Stimulated activated naive CD8-positive, alpha-beta T cell treated with anti-CD3 and anti-CD28 coated beads, Interleukin-15, amount 100 ng/mL, for 72 hours (primary cell): ENCODE measurements at places on chromosomes 7 and 10.

DNA sequence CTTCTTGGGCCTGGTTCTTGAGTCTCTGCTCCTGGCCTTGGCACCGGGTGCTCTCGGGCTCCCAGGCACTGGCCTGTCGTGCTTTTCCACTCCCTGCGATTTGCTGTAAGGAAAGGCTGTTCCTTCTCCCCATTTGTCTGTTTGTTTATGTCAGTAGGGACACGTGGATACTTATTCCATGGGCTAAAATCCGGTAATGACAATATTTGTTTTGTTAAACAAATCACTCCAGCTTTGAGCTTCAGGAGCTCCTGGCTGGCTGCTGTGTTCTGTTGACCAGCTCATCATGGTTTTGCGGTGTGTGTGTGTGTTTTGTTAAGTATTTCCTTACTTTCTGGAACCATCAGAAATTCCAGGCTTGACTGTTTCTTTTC is 17.5 kb upstream of the JAKMIP3 start:
- no peak for DNase-seq

- DNase-seq: no peak
Observed at GRCh38 chr10:31618541-31619291, 299.7 kb downstream of the ZEB1 start.

DNA sequence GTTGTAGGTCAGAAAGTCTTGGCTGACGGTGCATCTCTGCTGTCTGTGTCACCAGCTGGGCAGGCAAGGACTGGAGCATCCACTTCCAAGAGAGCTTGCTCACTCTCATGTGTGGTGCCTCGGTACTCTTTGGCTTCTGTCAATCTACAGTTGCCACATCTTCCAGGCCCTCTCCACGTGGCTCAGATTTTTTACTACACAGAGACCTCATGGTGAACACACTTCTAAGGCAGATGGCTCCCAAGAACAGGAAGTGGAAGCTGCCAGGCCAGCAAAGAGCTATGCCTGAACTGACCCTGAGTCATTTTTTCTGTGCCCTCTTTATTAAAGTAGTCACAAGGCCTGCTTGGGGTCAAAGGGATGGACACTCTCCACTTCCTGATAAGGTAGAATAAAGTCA is 351.5 kb upstream of the AUTS2 start:
- no peak for DNase-seq

DNA sequence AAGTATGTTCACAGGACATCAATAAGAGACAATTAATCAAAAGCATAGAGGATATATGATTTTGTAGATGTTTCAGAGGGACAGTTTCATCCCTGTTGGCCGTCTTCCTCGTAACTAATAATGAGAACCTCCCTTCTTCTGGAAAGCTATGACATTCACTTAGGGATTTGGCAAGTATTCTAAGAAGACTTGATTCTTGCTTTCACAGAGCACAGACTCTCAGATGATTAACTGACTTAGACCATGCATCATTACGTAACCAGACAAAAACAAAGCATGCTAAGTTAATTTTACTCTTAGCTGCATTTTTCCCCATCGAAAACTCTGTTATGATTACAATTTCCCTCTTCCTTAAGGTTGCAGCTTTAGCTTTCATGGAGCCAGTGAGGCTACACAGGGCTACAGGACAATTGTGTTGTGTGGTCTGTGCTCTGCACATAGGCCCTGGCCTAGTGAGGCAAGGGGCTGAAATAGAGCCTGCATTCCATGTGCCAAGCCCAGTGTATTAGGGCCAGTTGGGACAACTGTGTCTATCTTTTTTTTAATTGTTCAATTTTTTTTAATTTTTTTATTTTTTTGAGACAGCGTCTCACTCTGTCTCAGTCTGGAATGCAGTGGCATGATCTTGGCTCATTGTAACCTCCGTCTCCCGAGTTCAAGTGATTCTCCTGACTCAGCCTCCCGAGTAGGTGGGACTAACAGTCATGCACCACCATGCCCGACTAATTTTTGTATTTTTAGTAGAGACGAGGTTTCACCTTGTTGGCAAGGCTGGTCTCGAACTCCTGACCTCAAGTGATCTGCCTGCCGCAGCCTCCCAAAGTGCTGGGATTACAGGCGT is 105.3 kb downstream of the PLXDC2 start:
- no peak for DNase-seq
